Posterior vena cava (tissue), 2 donors: ENCODE measurements at places on chromosomes 12 and 14.
A peak's percentile ranks its signal among the peaks of the same experiment; 100 is the strongest.

GRCh38 chr14:49366416-49366815, 219.8 kb downstream of the RPS29 start:
- DNase-seq = no peak

DNA sequence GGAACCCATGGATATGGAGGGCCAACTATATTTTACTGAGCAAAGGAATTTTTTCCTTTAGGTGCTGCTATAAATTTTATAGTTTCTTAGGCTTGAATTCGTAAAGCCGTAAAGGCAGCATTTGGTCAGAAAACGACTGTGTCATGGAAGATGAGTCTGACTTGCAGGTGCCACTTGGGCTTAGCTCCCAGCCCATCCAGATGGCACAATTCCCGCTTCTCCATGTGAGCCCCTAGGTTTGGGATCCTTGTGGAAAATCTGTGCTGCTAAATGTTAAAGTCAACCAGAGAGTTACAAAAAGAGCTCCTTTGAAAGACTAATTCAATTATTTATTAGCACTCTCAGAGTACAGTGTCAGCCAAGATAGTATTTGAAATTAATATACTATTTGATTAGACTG, 120.1 kb upstream of the NPAS3 start:
- no peak for DNase-seq

- DNase-seq = no peak
Measured at GRCh38 chr14:97532052-97532451, 734.9 kb downstream of the VRK1 start.

- no peak for DNase-seq
Measured at GRCh38 chr14:55705651-55706364, 125.8 kb downstream of the KTN1 start.

GRCh38 chr12:47271800-47272239, 192.1 kb upstream of the AMIGO2 start:
- no peak for DNase-seq

GRCh38 chr12:131723532-131723931, 12.6 kb downstream of the SFSWAP start:
- no peak for DNase-seq

GRCh38 chr12:121799842-121800693, 3.7 kb upstream of the SETD1B start:
- peak; percentile 97 for DNase-seq

DNA sequence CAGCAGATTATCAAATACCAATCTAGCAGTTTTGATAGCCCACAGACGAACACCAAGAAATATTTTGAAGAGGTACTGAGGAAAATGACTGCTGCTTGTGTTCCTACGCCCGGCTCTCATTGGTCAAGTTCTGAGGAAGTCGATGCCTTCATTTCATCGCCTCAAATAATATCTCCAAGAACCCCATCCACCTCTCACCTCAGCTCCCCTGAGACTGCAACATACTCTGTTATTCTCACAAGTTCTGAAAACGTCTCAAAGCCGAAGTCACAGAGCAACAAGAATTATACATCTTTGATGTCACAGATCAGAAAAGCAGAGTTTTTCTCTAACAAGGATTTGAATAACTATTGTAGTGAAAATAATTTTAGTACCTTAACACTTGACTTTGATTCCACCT, 55.5 kb upstream of the BCAT1 start:
- DNase-seq = no peak

DNA sequence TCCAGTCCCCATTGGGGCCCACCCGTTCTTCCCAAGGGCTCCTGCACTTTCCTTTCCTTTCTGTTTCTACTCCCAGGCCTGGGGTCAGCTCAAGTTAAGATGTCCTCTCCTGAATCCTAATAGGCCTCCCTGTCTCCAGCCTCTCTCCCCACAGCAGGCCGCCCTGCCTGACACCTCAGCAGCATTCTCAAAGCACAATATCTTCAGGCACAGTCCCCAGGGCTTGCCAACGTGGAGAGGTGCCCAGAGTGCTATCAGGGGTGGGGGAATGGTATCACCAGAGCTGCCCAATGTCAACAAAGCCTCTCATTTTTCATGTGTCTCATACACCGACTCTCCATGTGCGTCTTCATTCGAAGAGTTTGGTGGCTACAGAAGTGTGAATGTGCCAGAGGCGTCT, 123.0 kb downstream of the FOXN3 start:
- DNase-seq = no peak

DNA sequence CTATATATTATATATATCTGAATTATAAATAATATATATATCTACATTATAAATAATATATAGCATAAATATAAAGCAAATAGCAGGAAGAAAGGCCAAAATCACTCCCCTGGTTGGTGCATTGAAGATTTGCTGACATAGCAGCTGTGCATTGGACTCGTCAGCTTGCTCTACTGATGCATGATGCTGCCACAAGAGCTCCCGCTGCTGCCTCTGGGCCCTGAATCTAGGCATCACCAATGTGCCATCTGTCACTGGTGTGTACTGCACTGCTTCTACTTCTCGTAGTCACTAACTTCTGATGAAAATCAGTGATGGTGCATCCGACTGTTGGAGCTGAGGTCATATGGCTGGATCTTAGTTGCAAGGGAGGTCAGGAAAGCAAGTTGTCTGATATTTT, 205.0 kb downstream of the ADAMTS20 start:
- DNase-seq = no peak

DNA sequence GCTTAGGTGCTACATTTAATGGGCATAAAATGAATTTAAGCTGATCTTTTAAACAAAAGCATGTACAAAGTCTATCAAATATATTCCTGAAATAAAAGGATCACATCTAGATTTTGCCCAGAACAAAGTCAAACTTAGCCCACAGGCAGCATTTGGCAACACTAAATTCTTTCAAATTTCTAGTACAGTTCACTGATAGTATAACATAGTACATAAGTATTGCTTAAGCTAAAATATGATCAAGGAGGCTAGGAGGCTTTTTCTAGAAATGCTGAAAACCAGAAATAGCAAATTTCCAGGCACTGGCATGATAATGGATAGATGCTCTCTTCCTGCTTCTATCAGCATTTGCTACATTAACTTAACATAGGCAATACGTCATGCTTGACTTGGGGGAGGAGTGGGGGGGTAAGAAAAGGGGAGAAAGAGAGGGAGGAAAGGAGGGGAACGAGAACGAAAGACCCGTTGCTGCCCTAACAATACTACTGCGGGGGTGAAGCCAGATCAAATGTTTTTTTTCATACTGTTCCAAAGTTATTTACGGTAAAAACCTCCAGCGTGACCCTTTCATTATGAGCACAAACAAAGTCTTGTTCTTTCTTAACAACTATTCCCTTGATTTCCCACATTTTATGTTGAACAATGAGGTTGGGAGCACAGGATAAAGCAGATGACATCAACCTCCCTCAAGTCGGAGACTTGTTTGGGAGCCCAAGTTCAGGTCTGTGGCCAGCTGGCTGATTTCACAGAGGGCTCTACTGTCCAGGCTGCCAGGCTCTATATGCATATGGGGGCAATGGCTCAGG, 10.6 kb downstream of the TMED10 start:
- no peak for DNase-seq

DNA sequence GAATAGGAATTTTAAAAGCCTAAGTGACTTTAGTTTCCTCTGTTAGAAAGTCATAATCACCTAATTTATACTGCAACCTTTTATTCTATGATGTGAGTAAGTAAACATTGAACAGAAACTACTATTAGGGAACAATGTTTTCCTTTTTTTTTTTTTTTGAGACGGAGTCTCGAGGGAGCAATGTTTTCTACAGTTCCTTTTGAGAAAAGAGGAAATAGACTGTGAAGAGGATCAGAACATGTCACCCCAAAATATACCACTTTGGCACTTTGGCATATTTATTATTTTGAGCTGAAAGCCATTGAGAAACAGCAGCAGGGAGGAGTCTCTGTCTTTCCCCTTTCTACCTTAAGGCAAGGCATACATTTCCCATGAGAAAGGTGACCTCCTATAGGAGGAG, 162.7 kb upstream of the CNOT2 start:
- DNase-seq = no peak

GRCh38 chr12:27014085-27014858, at the start of gene TM7SF3:
Gene TM7SF3 (minus strand): TSS chr12:27014384. CDS start chr12:27014168, 216 bp downstream.
- peak; percentile 97 for DNase-seq

GRCh38 chr14:42316693-42317092, 710.0 kb downstream of the LRFN5 start:
- no peak for DNase-seq

GRCh38 chr14:64766430-64767151, 62.4 kb downstream of the PLEKHG3 start:
- DNase-seq = no peak

DNA sequence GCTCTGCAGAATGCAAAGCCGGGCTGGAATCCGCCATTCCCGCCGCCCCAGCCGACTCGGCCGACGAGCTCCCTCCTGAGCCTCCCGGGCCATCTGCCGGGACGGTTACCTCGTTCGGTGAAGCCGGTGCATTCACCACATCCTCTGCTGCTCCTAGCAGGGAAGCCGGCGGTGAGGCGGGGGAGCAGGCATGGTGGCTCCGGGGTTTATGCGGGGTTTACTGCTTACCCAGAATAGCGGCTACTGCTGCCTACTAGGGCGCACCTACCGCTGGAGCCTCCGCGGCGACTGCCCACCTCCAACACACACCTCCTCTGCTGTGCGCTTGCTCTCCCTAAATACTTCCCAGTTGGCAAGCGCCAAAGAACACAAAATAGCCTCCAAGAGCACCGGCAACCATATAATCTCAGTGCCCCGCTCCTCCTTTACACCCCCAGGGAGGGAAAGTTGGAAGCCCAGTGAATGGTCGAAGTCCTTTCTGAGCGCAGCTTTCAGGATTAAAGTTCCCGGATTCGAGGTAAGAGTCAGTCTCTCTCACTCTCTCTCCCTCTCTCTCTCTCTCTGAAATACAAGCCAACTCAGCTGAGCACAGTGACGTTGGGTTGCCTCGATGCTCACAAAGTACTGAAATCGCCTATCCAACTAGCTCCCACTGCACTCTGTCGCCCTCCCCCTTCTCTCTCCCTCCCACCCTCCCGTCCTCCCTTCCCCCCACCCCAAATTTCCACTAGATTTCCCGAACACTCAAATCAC, at the start of gene TBX5:
TSS of gene TBX5 (minus strand) at position 626 of the 753 bp plus-strand sequence. CDS start 2,246 bp downstream, outside the sequence.
- DNase-seq = no peak
